ENCODE measurements at places on chromosomes 5 and 9.

GRCh38 chr5:143714629-143715028, 97.3 kb upstream of the HMHB1 start:
- DNase-seq: no peak

DNA sequence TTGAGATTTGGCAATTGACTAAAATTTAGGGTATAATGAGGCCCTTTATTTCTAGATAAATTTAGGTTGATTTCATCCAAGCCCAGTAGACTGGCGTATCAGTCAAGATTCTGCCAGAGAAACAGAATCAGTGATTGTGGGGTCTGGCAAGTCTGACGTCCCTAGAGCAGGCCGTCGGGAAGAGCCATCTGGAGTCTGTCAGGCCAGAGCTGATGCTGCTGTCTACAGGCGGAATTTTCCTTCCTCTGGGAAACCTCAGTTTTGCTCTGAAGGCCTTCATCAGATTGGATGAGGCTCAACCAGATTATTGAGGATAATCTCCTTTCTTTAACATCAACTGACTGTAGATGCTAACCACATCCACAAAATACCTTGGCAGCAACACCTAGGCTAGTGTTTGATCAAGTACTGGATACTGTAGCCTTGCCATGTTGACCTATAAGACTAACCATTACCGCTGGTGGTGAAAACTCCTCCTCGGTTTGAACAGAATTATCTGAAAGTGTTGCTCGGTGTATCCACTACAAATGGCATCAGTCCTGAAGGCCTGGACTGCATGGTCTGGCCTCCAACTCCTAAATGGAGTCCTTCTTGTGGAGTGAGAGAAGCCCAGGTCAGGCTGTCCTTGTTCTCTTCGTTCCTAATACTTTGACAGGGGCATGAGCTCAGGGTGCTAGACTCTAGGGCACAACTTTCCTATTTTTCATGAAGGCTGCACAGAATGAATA, 83.2 kb upstream of the ANKH start:
- no peak for DNase-seq

DNA sequence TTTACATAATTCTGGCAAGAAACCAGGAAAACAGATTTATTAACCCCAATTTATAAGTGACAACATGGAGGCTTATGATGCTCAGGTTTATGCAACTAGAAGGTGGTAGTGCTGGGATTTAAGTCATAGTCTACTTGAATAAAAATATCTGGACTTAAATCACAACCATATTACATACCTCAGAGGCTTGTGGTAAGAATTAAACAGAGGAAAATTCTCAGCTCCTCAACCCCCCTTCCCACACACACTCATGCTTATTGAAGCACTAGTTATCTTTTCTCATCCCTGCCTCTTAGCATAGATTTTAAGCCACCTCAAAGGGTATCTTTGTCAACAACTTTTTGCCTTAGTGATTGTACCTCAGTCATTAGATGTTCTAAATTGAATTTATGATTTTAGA, 731.0 kb downstream of the PRELID2 start:
- no peak for DNase-seq

GRCh38 chr9:125568621-125569020, 138.4 kb downstream of the MAPKAP1 start:
- no peak for DNase-seq

DNA sequence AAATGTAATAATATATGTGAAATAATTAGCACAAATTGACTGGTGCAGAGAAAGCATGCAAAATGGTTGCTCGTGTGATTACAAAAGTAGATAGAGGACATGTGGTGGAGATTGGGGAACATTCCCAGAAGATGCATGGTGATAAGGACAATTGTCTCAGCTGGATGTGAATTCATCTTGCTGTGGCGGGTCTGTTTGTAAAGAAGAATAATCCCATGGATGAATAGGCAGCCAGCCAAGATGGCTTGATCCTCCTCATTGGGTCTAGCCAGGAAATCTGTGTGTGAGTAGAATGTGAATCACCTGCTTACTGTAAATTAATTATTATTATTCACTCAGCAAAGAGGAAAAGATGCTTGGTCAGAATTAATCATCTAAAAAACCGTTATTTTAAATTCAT, 12.6 kb upstream of the DPYSL3 start:
- DNase-seq: no peak

DNA sequence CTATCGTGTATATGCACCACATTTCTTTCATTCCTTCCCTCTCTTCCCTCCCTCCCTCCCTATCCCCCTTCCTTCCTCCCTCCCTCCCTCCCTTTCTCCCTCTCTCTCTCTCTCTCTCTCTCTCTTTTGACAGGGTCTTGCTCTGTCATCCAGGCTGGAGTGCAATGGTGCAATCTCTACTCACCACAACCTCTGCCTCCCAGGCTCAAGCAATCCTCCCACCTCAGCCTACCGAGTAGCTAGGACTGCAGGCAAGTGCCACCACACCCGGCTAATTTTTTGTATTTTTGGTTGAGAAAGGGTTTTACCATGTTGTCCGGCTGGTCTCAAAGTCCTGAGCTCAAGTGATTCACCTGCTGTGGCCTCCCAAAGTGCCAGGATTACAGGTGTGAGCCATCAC, 1.1 kb upstream of the ANKS6 start:
- DNase-seq: no peak

DNA sequence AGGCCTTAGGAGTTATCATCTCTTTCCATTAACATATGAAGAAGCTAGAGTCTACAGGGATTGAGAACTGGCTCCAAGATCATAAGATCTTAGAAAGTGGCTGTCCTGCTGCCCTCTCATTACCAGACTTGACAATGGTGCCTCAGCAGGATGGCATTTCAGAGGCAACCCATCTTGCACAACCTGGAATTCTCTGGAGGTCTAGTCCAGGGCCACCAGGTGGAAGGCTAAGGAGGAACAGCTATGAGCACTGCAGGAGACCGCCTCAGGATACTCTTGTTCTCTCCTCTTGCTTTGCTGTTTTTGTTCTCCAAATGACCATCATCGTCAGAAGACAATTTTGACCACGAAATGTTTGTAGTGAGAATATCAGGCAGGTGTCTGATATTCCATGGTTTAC, 322.6 kb downstream of the FBXL17 start:
- no peak for DNase-seq

- DNase-seq: no peak
Observed at GRCh38 chr9:123820139-123820538, 109.8 kb downstream of the DENND1A start.

GRCh38 chr9:129958796-129959195, 84.2 kb downstream of the FNBP1 start:
- no peak for DNase-seq

DNA sequence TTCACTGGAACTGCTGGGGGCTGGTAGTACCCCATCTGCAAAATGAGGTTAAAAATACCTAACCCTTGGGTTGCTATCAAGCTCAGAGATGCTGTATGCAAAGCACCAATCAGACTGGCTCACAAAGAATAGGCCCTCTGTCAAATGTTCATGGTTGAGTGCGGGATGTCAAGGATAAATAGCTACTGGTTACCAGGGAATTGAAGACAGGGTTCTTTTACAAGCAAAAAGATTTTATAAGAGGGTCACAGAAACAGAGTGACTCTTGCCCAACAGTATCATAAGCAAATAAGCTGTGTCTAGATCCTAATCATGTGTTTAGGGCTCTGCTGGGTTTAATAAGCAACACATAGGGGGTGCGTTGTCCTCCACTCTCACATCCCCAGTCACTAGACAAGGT, 11.9 kb downstream of the SYK start:
- DNase-seq: no peak

GRCh38 chr9:83034026-83034425, 28.9 kb downstream of the RASEF start:
- no peak for DNase-seq

GRCh38 chr5:83331842-83332241, 139.7 kb upstream of the VCAN start:
- no peak for DNase-seq

DNA sequence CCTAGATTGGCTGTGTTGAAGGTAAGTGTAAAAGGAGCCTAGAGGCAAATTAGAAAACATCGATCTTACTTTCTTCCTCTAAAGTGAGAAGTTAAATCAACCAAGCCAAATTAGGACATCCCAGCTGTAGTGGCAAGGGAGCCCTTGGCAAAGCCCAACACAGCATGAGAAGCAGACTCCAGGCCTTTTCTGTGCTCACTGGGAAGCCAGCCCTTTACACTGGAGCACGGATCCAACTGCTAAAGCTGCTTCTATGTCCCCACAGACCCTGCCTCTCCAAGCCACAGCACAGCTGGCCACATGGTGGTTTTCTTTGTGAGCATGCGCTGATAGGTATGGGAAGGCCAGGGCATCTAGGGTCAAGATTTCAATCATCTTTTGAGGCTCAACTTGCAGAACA, 94.1 kb downstream of the APBA1 start:
- no peak for DNase-seq

DNA sequence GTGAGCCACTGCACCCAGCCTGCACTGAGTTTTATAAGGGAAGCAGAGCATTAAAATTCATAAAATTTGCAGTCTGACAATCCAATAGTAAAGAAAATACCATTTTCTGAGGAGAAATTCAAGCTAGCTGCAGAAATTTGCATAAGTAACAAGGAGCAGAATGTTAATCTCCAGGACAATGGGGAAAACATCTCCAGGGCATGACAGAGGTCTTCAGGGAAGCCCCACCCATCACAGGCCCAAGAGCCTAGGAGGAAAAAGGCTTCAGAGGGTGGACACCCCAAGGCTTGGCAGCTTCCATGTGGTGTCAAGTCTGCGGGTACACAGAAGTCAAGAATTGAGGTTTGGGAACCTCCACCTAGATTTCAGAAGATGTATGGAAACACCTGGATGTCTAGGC, 37.6 kb upstream of the MELK start:
- no peak for DNase-seq

DNA sequence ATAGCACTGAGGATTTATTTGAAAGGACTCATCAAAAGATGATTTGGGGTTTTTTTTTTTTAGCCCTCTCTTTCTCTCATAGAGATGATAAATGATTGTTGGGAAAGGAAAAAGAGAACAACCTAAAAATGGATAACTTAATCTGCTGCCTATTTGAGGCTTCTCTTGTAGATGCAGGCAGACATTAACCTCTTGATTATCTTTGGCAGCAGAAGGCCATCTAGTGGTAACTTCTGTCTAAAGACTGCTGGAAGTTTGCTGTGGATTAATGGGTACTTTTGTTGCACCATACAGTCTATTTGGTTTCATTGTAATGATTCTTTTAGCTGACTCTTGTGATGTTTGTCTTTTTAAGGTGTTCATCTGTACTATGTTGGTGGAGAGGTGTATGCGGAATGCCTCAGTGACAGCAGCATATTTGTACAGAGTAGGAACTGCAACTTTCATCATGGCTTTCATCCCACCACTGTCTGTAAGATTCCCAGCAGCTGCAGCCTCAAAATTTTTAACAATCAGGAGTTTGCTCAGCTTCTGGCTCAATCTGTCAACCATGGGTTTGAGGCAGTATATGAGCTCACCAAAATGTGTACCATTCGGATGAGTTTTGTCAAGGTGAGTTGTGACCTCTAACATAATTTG, 18.8 kb downstream of the SMIM32 start:
- no peak for DNase-seq

- no peak for DNase-seq
Observed at GRCh38 chr5:118968925-118969375, 19.4 kb downstream of the DTWD2 start.

DNA sequence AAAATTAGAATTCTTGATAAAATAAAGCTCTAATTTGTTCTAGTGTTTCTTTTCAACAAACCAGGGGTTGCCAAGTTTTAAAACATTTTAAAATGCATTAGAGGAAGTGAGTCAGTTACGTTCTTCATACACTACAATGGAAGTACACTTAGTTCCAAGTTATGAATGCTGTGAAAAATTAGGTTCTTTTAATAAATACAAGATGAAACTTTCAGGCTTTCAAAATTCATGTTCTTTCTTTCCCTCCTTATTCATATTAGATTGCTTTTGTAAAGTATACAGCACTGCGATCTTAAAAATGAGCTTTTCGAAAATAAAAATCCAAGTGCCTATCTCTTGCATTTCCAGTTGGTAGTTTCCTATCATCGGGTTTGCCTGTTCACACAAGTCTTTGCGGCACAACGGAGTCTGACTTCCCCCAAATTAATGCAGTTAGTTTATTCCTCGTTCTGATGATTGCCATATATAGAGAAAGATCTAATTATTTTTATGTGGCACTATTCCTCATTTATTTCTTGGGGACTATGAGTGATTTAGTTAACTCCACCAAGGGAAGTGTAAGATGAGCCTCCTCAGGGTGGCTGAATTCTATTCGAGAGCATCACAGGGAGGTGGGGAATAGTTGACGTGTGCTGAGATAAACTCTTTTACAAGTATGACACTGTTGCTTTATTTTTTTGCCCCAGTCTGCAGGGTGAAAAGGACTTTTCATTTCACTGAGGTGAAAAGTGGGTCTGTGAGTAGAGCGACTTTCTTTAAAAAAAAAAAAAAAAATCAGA, 238.2 kb downstream of the CD180 start:
- DNase-seq: no peak

- DNase-seq: no peak
Observed at GRCh38 chr5:167950126-167950721, 341.2 kb upstream of the WWC1 start.
